ENCODE measurements at places on chromosomes 12 and 14.

- no peak for ATAC-seq
These were observed 742.7 kb downstream of the VRK1 start for GRCh38 chr14:97539884-97540283.

DNA sequence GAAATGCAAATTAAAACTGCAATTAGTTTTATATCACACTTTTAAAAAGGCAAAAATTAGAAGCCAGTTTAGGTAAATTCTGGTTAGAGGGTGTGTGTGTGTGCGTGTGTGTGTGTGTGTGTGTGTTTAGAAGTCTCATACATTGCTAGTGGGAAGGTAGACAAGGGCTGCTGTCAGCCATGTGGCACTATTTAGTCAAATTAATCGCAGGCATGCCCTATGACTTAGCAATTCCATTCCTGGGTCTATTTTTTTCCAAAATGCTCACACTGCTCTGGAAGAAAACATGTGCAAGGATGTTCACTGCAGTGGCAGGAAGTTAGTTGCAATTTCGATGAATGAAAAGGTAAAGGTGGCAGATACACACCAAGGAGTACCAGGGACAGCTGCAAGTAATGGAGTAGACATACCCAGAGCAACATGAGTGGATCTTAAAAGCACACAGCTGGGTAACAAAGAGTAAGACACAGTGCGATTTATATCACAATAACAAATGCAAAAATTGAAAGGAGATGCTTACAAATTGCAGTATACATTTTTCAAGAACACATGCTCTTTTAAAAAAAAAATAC is 11.6 kb downstream of the CAPZA3 start:
- no peak for ATAC-seq

DNA sequence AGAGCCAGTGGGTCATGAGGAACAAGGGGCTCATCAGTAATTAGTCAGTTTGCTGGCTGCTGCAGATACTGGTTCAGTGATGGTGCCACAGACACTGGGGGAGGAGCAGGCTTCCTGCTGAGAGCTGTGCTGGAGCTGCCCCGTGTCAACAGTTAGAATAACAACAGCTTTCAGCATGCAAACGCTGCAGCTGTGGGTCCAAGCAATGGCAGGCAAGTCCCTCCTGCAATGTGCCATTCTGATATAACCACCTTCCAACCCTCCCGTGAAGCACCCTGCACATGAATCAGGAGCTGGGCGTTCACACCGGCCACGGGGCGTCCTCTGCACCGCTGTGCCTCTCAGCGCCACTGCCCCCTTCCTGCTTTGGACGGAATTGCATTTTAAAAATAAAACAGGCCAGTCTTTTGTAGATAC is 258.4 kb upstream of the SFSWAP start:
- ATAC-seq, result peak; percentile 60

DNA sequence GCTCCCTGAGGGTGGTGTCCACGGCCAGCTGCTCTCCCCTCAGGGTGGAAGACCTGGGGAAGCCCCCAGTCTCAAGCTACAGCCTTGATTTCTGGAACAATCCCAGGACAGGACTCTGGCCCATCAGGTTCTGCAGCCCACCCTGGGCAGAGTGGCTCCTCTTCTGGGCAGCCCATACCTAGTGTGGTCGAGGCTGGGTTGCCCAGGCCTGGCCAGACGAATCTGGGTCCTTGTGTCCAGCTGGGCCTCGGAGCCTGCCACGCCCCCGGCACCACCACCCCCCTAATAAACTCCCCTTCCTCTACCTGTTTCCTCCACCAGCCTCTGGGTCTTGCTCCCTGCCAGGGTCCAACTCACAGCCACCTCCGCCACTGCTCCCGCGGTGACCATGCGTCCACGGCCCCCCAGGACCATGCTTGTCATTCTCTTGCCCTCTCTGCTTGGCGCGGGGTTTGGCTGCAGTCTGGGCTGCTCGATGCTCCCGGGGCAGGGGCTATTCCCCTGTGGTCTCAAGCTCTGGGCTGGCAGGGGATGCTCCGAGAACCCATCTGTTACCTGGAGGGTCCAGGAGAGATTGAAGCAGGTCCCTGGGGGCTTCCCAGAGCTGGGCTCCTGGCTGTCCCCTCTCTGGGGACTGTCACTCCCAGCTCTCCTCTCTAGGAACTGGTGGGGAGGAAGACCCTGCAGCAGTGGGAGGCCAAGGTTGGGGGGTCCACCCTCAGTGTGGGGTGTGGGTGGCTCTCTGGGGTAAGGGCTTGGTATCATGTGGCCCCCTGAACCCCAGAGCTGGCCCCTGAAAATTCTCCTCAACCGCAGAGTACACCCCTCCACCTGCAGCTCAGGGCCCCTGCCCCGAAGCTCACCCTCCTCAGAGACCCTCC is 8.7 kb upstream of the GPR132 start:
- ATAC-seq, result no peak

GRCh38 chr14:95198320-95198719 is 41.0 kb upstream of the DICER1 start:
- no peak for ATAC-seq

- ATAC-seq, result no peak
These were observed 14.4 kb downstream of the G2E3 start for GRCh38 chr14:30573226-30573814.

- no peak for ATAC-seq
These were observed 72.9 kb downstream of the CRADD start for GRCh38 chr12:93750056-93750455.

DNA sequence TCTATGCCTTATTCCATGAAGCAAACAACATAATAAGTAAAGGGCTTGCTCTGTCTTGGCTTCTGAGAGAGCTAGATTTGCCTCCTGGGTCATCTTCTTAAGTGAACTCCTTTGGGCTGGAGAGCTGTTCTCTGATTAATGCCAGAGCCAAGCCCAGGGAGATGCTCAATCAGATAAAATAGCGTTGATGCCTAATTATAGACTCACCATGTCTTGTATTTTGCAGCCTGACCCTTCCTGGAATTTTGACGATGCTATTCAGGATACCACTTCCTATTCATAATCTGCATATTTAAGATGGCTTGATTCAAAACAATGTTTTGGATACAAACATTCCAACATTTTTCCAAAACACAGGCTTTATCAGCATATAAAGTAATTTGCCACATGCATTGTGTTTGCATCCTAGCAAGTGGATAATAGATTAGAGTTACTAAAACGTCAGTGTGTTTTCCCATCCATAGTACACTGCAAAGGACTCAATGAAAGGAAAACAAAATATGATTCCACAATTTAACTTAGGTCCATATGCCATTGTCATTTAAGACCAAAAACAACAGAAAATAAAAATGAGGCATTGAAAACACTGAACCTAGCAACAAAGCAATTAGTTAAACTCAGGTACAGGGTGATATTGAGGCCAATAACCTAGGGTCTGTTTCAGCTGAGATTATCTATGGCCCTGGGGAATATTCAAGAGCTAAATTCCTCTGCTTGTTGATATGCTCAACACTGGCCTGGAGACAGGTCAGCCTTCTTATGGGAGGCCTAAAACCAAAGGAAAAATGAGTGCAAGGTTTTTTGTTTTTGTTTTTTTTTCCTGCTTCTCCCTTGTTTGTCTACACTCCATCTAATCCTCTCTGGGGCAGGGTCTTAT is 184.2 kb upstream of the FOXN3 start:
- no peak for ATAC-seq

- no peak for ATAC-seq
These were observed 484 bp downstream of the MIS18BP1 start for GRCh38 chr14:45252366-45253069.

DNA sequence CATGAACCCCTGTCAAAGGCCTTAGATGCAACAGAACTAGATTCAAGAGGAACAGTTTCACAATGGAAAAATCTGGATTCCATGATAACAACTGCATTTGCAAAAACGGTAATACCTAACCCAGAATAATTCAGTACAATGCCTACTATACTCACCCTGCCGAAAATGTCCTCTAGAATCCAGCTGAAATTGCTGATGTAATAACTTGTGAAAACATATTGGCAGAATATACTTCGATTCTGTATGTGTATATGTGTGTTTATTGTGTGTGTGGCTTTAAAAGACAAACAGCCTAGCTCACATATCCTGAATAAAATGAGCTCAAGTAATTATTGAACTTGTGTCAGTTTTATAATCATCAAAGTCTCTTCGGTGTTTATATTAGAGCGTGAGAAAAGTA is 46.0 kb downstream of the PHLDA1 start:
- no peak for ATAC-seq

DNA sequence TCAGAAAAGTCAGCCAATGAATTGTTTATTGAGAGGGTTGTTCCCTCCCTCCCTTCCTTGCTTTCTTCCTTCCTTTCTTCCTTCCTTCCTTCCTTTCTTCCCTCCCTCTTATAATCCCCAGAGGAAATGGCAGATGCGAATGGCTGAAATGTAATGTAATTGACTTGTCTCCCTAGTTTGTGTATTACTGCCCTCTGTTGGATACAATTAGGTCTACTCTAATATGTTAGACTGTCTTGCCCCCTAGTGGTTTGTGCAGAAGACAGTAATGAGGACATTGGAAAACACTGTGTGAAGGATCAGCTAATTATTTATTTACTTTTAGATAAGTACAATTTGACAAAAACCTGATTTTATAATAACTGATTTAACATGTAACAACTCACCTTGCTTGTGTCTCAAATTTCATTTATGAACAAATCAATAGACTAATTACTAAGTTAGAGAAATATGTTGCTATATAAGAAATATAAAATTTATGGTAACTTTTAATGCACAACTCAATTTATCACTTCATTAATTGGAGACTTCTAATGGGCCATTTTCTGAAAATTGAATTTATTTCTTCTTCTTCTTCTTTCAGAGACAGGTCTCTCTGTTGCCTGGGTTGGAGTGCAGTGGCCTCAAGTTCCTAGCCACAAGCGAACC is 229.8 kb upstream of the LRIG3 start:
- peak; percentile 67 for ATAC-seq

- peak; percentile 59 for ATAC-seq
These were observed 6.2 kb downstream of the AMN start for GRCh38 chr14:102928412-102929240.

GRCh38 chr14:33932576-33933345 is 18.1 kb downstream of the EGLN3 start:
- ATAC-seq, result no peak

DNA sequence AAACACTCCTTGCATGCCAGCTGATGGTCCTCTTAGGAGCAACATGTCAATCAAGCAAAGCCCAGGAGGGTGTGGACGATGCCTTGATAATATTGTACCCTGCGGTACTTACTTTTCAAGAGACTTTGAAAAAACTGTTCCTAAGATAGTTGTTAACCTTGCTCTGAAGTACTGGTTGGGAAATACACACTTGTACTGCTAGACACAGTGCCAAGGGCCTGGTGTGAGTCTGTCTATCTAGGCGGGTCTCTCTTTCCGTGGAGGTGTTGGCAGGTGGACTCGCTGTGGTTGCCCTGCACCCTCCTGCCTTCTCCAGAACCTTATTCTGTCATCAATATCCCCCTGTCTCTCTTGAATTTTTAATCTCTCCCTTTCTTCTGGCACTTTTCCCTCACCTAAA is 189.4 kb downstream of the NRXN3 start:
- no peak for ATAC-seq

GRCh38 chr14:21498540-21499526 is 12.3 kb downstream of the METTL3 start:
- peak; percentile 92 for ATAC-seq

- no peak for ATAC-seq
These were observed 6.0 kb upstream of the LRP6 start for GRCh38 chr12:12272869-12273268.

- no peak for ATAC-seq
These were observed 732.5 kb downstream of the GALC start for GRCh38 chr14:87260460-87260859.

DNA sequence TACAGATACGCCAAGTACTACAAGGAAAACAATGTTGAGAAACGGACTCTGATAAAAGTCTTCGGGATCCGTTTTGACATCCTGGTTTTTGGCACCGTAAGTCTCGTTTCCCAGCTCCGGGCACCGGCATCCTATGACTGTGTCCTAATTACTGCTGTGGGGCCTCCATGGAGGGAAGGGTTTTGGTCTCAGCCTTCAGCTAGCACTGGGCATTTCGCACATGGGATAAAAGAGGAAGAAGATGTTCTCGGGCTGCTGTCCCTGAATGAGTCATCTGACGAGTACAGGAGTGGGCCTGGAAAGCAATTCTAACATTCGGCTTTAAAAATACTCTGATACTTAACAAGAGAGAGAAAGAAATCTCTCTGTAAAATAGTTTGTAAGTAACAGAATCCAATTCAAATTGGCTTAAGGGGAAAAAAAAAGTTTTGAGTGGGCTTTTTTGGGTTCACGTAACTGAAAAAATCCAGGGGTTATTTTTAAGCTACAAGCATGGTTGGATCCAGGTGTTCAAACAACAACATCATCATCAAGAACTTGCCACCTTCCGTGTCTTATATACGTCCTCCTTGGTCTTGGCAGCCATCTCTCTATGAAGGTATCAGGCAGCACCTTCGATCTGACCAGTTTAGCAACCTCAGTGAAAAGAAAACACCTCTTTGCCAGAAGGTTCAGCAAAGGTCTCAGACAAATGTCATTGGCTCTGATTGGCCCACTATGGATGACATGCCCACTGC is 34.4 kb upstream of the P2RX4 start:
- ATAC-seq, result no peak

GRCh38 chr12:53071591-53072551 is 7.3 kb downstream of the SPRYD3 start:
- ATAC-seq, result no peak

DNA sequence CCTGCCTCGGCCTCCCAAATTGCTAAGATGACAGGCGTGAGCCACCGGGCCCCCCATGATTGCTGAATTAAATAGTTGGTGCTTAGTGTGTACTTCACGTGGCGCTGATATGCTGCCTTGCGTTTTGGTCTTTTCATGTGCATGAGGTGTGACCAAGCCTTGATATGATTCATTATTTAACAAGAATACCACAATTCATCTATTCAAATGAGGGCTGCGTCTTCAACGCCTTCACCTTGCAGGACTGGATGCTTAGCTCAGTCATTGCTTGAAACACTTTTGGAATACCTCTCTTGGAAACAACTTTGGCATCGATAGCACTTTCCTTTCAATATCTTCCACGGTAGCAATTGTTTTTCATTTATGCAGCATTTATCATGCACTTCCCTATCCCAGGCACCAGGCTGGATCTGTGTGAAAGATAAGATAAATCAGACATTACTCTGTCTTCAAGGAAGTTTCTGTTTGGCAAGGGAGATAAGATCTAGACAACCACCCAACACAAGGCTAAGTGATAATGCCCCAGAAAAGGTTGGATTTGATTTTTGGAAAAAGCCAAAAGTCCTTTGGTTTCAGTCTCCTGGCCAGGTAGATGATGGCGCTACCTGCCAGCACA is 1.3 kb upstream of the TEAD4 start:
- ATAC-seq, result no peak

- peak; percentile 99 for ATAC-seq
These were observed 81.0 kb upstream of the CCDC196 start for GRCh38 chr14:66405158-66405557.

- no peak for ATAC-seq
These were observed 456.7 kb upstream of the SEL1L start for GRCh38 chr14:81990312-81990761.

- ATAC-seq, result no peak
These were observed 131.1 kb downstream of the ETV6 start for GRCh38 chr12:11780521-11781101.

GRCh38 chr12:51675071-51675803 is 84.2 kb downstream of the SCN8A start:
- ATAC-seq, result no peak
